Thoracic aorta (tissue), 2 donors: ENCODE measurements at places on chromosomes 7 and 10. TPM values are rescaled to one million over a fixed set of nuclear protein-coding genes. Genes with fewer than 3 reads are reported as not detected.

GRCh38 chr10:22309180-22310000, 6.8 kb upstream of the COMMD3 start:
- no peaks in the 10 kb centered on the region for H3K27me3 ChIP-seq
- no peaks in the 10 kb centered on the region for H3K4me1 ChIP-seq
- no peak overlapping the region for H3K4me3 ChIP-seq
- H3K27ac ChIP-seq: no peak overlapping the region
- H3K36me3 ChIP-seq: no peaks in the 10 kb centered on the region

DNA sequence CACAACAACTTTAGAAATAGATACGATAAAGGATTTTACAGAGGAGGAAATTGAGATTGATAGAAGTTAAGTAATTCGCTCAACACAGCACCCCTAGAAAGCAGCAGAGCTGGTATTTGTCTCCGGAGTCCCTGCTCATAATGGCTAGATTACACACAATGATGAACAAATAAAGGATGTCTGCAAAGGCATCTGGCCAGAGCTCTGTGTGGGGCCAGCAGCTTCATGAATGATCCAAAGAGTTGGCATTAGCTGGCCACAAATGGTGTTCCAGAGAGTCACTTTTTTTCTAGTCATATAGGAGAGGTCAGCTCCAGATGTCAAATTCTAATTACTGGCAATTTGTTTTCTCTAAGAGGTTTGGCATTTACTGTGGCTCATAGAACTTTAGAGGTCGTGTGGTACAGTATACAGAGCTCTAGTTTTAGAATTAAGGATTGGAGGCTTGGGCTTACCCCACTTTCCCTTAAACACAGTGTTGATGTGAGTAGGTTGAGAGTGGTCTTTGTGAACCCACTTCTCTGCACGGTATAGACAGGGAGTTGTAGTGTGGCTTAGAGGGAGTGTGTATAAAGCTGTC, 186.2 kb downstream of the BICC1 start:
- DNase-seq: no peak
- H3K4me3 ChIP-seq: no peak overlapping the region
- peaks cover 13% of the 10 kb centered on the region for H3K4me1 ChIP-seq
- no peaks in the 10 kb centered on the region for H3K27me3 ChIP-seq
- H3K27ac ChIP-seq: no peak overlapping the region

- peaks cover 63% of the 10 kb centered on the region for H3K4me1 ChIP-seq
- no peaks in the 10 kb centered on the region for H3K36me3 ChIP-seq
- peak overlapping the region; percentile 63 for H3K4me3 ChIP-seq
- H3K27ac ChIP-seq: peak overlapping the region; percentile 40
- DNase-seq: no peak
Measured at GRCh38 chr7:101823596-101823995, 6.2 kb downstream of the CUX1 start.

Gene ZNF467
- total RNA-seq: 4.6 TPM
